ENCODE measurements at places on chromosomes 3 and 15.

GRCh38 chr3:69881051-69881450, 118.5 kb upstream of the SAMMSON start:
- no peak for DNase-seq

DNA sequence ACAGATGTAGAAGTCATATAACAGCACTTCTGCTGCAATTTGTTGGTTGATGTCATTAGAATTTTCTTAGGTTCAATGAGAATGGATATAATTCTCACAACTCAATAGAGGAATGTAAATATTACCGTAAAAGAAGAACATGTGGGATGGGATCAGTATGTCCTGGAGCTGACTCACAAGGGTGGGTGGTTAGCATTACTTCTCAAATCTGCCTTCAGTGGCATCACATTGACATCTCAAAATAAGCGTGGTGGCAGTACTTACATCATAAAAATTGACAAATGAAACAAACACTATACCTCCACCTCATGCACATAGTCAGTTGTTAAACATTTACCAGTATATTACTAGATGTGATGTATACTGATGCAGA, 1068.0 kb upstream of the CADM2 start:
- no peak for DNase-seq

- no peak for DNase-seq
Observed at GRCh38 chr3:71356265-71356664, 227.3 kb downstream of the FOXP1 start.

- no peak for DNase-seq
Observed at GRCh38 chr15:50116477-50116876, 2.6 kb downstream of the ATP8B4 start.

- DNase-seq = no peak
Observed at GRCh38 chr15:52819253-52819652, 29.1 kb upstream of the ONECUT1 start.

GRCh38 chr15:67690936-67691335, 134.4 kb upstream of the SKOR1 start:
- no peak for DNase-seq

DNA sequence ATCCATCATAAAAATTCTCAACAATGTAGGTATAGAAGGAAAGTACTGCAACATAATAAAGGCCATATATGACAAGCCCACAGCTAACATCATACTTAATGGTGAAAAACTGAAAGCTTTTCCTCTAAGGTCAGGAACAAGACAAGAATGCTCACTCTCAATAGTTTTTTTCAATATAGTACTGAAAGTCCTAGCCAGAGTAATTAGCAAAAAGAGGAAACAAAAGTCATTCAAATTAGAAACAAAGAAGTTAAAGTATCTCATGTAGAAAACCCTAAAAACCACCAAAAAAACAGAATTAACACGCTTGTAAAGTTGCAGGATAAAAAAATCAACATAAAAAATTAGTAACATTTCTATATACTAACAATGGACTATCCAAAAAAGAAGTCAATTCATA, 61.8 kb downstream of the MYH15 start:
- no peak for DNase-seq

DNA sequence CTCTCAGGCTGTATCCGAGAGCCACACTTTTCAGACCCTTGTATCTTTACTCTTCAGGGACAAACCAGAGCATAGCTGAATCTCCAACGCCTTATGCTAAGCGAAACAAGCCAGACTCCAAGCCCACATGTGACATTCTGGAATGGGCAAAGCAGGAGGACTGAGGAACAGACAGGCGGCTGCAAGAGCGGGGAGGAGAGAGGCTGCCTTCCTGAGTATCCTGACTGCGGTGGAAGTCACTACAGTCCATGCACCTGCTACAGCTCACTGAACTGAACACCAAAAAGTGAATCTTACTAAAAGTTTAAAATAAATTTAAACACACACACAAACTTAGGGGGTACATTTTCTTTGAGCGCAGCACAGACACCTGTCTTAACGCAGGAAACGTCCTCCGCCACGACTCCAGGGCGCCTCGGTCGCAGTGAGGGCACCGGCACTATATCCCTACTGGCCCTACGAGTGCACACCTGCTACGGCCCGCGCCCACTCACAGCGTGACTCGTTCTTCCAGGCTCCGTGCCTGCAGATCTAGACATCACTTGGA, 1.4 kb downstream of the CYFIP1 start:
- DNase-seq = no peak

DNA sequence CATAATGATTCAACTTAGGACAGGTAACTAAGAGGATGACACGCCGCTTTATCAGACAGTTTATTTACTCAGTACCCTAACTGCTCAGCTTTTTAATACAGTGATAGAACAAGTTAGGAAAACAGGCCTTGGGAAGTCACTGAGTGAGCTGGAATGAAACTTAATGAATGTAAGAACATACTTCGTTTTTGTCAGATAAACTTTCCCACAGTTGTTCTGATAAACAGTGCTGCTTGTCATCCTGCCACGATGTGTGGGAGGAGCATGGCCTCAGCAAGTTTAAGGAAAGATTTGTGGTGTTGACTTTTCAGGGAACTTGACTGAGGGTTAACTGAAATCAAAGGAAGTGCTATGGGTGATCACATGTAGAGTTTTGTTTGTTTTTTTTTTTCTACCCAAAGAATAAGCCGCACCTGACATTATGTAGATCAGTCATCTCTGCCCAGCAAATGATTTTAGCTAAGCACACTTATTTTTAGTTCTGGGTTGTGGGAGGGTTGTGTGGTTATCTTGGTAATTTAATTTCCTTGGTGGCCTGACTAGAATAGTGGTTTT, 5.6 kb upstream of the P2RY14 start:
- no peak for DNase-seq

DNA sequence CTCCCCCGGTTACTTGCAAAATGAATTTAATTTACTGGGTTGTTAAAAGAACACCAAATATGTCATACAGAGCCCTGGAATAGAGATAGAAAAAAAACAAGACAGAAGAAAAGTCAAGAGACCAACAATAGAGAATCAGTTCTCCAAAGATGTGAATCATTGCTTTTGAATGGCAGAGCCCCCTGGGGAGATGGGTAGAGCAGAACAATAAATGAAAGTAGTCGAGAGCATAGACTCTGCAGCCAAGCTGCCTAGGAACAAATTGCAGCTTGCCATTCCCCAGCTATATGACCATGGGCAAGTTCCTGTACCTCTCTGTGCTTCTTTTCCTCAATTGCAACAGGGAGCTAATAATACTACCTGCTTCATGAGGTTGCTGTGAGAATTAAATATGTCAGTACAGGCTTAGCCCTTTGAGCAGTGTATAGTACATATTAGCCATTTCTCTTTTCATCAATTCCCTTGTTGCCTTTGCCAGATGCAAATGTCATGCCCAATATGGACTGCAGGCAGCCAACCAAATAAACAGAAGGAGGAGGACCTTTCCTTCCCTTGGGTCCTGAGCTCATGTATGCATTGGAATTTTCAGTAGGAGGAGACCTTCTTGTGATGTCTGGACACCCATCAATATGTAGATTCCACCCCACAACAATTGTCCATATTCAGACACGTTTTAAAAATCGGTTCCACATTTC, 25.0 kb upstream of the BFSP2 start:
- no peak for DNase-seq

GRCh38 chr3:124272605-124273151, 280.8 kb upstream of the ROPN1 start:
- peak; percentile 63 for DNase-seq

DNA sequence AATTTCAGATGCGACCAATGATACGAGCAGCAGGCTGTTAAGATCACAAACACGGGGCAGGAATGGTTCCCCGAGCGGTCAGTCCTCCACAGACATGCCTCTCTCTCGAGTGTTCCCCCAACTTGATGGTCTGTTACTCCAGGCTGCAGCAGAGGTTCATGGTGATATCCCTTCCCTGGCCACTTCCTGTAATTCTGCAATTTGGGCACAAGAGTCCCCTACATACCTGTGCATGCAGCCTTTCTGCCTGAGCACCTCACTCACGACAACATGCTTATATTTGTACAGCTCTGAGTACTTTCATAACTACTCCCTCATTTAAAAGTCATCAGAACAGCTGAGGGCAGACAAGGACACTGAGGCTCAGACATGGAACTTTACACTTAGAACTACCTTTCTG, 408.1 kb upstream of the NR2F2 start:
- no peak for DNase-seq

DNA sequence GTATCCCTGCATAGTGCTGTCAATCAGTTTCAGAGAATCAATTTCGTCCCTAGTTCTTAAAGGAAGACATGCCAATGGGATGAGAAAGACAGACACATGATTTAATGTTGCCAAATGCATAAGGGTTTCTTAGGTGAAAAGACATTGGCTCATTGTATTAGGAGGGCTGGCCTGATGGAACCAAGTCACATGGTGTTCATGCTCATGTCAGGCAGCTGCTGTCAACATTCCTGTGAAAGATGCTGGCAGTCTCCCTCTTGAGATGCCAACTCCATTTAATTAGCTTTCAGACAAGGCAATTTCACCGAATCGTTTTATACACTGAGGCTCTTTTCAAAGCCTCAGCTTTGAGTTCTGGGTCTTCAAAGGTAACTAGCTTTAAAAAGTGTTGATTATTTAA, 16.1 kb upstream of the IL1RAP start:
- no peak for DNase-seq

- no peak for DNase-seq
Observed at GRCh38 chr3:158819282-158819681, 17.4 kb downstream of the MFSD1 start.

- no peak for DNase-seq
Observed at GRCh38 chr15:92883163-92883875, 16.8 kb upstream of the CHD2 start.

DNA sequence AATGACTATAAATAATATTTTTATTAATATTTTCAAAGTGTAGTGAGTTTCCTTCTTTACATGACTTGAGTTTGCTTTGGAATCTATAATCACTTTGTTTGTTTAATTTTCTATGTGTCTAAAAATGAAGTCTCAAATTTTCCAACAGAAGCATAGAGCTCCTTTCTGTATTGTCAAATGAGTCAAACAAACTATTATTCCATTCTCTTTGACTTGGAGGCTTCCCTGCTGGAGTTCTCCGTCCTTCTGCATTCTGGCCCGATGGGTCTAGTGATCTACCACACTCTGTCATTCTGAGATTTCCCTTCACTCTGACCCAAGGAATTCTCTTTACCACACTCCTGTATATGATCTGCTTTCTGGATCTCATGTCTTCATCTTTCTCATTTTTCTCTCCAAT, 30.1 kb downstream of the POLR2M start:
- DNase-seq = no peak

GRCh38 chr3:44208568-44208967, 33.1 kb upstream of the TOPAZ1 start:
- DNase-seq = no peak

DNA sequence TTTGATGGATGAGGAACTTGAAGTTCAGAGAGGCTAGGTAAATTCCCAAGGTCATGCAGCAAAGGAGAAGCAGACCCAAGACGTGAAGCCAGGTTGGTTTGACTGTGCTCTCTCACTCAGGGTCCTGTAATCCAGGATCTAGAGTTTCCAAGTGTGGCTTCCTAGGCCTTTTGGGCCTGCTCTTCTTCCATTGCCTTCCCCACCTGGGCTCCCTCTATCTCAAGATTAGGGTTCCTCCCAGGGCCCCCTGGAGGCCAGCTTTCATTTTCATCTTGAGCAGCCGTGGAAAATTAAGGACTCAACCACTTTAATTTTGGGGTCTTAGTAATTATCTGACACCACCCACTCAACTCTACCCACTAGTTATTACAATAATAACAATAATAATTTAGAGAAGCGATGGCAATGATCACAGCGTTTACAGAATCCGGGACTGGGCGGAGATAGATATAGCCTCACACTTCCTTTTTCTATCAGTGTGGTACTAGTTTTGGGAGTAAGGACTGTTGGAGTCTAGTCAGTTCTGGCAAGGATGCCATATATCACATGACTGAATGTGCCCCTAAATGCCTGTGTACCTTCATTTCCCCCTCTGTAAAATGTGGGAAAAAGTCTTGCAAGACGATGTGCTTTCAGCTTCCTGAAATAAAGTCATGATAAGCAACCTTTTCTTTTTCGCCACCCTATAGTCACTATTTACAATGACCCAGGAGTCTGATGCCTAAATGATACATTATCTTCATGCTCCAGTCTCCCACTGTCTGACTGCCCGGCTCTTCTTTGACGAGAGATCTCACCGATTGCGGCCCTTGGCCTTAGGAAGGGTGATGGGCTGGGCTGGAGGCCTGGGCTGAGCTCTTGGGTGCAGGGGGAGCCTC, 30.2 kb upstream of the MAGEF1 start:
- no peak for DNase-seq

All from thoracic aorta (tissue), 2 donors.